Activated CD8-positive, alpha-beta T cell treated with anti-CD3 and anti-CD28 coated beads for 36 hours (primary cell): ENCODE measurements at places on chromosomes 16 and 17. TPM values are rescaled to one million over a fixed set of nuclear protein-coding genes. Genes with fewer than 3 reads are reported as not detected.

The ZNF750 gene
- total RNA-seq, result not detected

The FOXC2 gene
- total RNA-seq, result not detected

The RNF112 gene
- 0.63 TPM for total RNA-seq

The CHMP6 gene
- 13.9 TPM for total RNA-seq

The PRKCB gene
- total RNA-seq, result 101 TPM

The PIGW gene
- 11.0 TPM for total RNA-seq

The TBX6 gene
- total RNA-seq, result 2.5 TPM

The KRTAP3-2 gene
- total RNA-seq, result not detected

The CFAP97D1 gene
- 0.07 TPM for total RNA-seq

- H3K27ac ChIP-seq, result no peak overlapping the region
- H3K4me1 ChIP-seq, result no peaks in the 10 kb centered on the region
- H3K36me3 ChIP-seq, result no peaks in the 10 kb centered on the region
- DNase-seq, result no peak
- H3K4me3 ChIP-seq, result no peak overlapping the region
- H3K27me3 ChIP-seq, result no peaks in the 10 kb centered on the region
Measured at GRCh38 chr16:60922920-60923319, 1113.3 kb downstream of the CDH8 start.

- H3K36me3 ChIP-seq, result peaks cover 3% of the 10 kb centered on the region
- peaks cover 24% of the 10 kb centered on the region for H3K4me1 ChIP-seq
- DNase-seq, result no peak
- peak overlapping the region; percentile 55 for H3K27ac ChIP-seq
- no peak overlapping the region for H3K4me3 ChIP-seq
Measured at GRCh38 chr17:2406271-2406902, 5.5 kb upstream of the MNT start.

DNA sequence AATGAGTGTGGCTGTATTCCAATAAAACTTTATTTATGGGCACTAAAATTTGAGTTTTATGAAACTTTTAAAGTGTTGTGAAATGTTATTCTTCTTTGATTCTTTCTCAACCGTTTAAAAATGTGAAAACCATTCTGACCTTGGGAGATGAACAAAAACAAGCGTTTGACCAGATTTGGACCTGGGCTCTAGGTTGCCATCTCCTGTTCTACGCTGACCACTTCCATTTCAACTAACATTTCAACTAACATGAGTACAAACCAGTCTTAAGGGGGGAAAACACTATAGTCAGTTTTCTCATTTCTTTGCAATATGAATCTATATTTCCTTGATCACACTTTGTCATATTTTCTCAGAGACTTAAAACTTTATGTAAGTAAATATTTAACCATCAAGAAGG, 118.4 kb upstream of the IRX5 start:
- H3K36me3 ChIP-seq, result no peaks in the 10 kb centered on the region
- no peaks in the 10 kb centered on the region for H3K4me1 ChIP-seq
- H3K4me3 ChIP-seq, result no peak overlapping the region
- no peak overlapping the region for H3K27ac ChIP-seq

GRCh38 chr17:61302953-61303816, 96.5 kb upstream of the TBX2 start:
- no peak overlapping the region for H3K4me3 ChIP-seq
- no peak for DNase-seq
- no peaks in the 10 kb centered on the region for H3K4me1 ChIP-seq
- no peak overlapping the region for H3K27ac ChIP-seq
- no peaks in the 10 kb centered on the region for H3K27me3 ChIP-seq

DNA sequence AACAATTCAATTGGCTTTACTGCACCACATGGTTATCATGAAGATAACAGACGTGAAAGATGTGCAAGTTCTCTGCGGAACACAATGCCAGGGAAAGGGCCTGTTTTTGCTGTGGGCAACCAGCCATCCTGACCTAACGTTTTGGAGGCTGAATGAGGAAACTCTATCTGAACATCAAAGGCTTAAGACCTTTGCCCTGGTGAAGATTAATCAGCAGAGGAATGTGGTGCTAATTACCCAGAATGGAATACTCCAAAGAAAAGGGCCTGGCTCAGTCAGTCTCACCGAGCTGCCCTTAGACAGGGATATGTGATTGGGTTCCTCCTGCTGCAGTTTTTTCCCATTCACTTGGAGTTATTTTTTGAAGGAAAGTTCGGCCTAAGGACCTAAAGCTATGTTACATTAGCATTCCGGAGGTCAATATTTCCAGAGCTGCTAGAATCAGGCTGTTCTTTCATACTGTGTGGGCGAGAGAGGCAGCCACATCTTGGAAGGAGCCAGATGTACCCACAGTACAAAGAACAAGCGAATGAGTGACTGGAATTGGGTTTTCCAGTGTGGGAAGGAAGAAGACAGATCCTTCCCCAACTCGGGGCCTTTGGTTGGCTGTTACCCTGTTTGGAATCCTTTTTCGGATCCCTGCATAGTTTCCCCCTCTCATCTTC, 15.5 kb downstream of the ASIC2 start:
- peaks cover 4% of the 10 kb centered on the region for H3K27me3 ChIP-seq
- H3K36me3 ChIP-seq, result no peaks in the 10 kb centered on the region
- no peak overlapping the region for H3K4me3 ChIP-seq
- no peaks in the 10 kb centered on the region for H3K4me1 ChIP-seq
- DNase-seq, result no peak

DNA sequence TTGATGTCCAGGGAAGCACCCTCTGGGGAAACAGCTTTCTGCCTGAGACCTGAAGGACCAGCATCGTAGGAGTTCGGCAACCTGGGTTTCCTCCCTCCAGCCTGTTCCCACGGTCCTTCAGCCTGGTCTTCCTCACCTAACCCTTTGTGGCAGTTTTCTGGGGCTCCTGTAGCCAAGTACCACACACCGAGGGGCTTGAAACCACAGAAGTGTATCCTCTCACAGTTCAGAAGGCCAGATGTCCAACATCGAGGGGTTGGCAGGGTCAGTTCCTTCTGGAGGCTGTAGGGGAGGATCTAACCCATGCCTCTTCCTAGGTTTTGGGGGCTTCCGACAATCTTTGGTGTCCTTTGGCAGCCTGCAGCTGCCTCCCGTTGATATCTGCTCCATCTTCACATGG, 381.0 kb upstream of the TNRC6C start:
- H3K4me3 ChIP-seq, result no peak overlapping the region
- H3K4me1 ChIP-seq, result peaks cover 6% of the 10 kb centered on the region
- no peak overlapping the region for H3K27ac ChIP-seq
- no peaks in the 10 kb centered on the region for H3K36me3 ChIP-seq
- DNase-seq, result no peak

DNA sequence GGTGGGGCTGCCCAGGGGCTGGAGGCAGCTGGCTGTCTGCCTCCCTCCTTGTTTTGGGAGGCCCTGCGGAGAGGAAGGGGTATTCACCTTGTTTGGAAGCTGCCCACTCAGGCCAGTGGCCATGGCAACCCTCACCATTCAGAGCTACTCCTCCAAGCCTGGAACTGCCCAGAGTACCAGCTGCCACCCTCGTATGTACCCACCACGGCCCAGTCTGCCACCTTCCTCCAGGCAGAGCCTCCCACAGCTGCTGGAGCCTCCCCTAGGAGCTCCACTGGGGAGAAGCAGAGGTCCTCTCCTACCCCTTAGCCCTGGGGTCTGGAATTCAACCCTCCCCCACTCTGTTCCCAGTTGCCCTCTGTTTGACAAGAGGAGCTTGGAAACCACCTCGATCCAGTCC, 90.7 kb downstream of the AXIN2 start:
- no peaks in the 10 kb centered on the region for H3K36me3 ChIP-seq
- no peak overlapping the region for H3K27ac ChIP-seq
- peaks cover 5% of the 10 kb centered on the region for H3K27me3 ChIP-seq
- H3K4me1 ChIP-seq, result no peaks in the 10 kb centered on the region
- no peak for DNase-seq

GRCh38 chr16:53068423-53068833, 13.6 kb downstream of the CHD9 start:
- DNase-seq, result peak; percentile 43
- H3K4me1 ChIP-seq, result peaks cover 59% of the 10 kb centered on the region
- H3K36me3 ChIP-seq, result peaks cover 13% of the 10 kb centered on the region
- no peaks in the 10 kb centered on the region for H3K27me3 ChIP-seq
- H3K4me3 ChIP-seq, result peak overlapping the region; percentile 2

GRCh38 chr17:59428916-59429485, 97.5 kb downstream of the YPEL2 start:
- H3K4me1 ChIP-seq, result peaks cover 20% of the 10 kb centered on the region
- peaks cover 1% of the 10 kb centered on the region for H3K27me3 ChIP-seq

GRCh38 chr17:63190821-63191370, 224.9 kb downstream of the TANC2 start:
- H3K4me1 ChIP-seq, result peaks cover 10% of the 10 kb centered on the region
- H3K27ac ChIP-seq, result no peak overlapping the region
- H3K36me3 ChIP-seq, result no peaks in the 10 kb centered on the region
- no peaks in the 10 kb centered on the region for H3K27me3 ChIP-seq
- no peak for DNase-seq
